ENCODE measurements at places on chromosomes 1 and 21.

- DNase-seq: no peak
These were observed 48.3 kb downstream of the C1orf198 start for GRCh38 chr1:230819976-230820375.

GRCh38 chr1:181255270-181255929, 166.9 kb downstream of the IER5 start:
- DNase-seq: peak; percentile 98

GRCh38 chr1:195188821-195189220, 1419.4 kb downstream of the KCNT2 start:
- DNase-seq: peak; percentile 44

DNA sequence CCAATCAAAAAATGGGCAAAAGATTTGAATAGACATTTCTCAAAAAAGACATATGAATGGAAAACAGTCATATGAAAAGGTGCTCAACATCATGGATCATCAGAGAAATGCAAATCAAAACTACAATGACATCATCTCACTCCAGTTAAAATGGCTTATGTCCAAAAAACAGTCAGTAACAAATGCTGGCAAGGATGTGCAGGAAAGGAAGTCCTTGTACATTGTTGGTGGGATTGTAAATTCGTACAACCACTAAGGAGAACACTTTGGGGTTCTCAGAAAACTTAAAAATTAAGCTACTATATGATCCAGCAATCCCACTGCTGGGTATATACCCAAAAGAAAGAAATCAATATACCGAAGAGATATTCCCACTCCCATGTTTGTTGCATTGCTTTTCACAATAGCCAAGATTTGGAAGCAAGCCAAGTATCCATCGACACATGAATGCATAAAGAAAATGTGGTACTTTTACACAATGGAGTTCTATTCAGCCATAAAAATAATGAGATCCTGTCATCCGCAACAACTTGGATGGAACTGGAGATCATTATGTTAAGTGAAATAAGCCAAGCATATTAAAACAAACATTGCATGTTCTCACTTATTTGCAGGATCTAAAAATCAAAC, 17.9 kb downstream of the GBP5 start:
- DNase-seq: no peak

GRCh38 chr1:58446368-58446767, 100.2 kb downstream of the OMA1 start:
- DNase-seq: no peak

DNA sequence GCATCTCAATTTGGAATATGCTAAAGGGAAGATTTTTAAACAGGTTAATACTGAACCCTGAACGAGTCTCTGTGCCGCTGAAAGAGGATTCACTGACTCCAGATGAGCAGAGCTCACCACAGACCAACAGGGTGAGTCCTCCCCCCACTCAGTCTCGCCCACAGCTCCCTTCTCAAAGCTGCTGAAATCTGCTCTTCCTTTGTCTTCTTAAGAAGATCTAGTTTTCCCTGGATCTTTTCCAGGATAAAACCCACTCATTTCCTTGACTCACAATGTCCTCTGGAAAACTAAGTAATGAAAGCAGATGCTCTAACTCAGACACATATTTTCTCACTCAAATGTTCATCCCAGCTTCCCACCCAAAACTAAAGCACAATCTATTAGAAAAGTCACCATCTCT, 447.0 kb upstream of the PKN2 start:
- DNase-seq: peak; percentile 97

- no peak for DNase-seq
These were observed 535 bp downstream of the SETD4 start for GRCh38 chr21:36059823-36060158.

DNA sequence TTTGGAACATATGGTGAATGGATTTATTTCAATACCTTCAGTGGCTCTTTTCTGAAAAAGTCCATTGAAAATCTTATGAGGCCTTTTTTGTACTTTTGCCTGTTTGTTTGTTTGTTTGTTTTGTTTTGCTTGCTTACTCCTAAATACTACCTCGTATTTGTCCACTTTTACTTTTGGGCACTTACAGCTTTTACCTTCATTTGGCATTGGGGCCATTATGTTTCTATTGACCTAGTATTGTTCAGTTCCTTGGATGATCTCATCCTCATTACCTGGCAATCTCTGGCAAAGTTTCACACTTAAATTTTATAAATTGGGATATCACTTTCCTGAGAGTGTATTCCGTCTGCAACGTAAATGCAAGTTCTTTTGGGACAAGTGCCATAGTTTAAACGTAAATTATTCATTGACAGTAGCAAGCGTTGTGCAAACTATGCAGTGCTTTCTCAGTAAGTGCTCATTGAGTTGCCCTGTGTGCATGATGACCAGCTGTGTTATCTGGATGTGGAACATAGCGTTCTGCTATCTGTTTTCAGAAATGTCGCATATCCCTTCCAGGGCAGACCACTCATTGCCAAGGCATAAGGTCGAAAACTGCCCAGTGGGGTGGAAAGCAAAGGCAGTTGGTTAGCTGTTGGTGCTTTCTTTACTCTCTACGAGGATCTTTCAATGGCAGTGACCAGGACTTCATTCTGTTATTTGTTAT, 51.1 kb downstream of the LRRC8D start:
- no peak for DNase-seq

GRCh38 chr1:146007489-146008133, 11.2 kb upstream of the TXNIP start:
- DNase-seq: no peak

DNA sequence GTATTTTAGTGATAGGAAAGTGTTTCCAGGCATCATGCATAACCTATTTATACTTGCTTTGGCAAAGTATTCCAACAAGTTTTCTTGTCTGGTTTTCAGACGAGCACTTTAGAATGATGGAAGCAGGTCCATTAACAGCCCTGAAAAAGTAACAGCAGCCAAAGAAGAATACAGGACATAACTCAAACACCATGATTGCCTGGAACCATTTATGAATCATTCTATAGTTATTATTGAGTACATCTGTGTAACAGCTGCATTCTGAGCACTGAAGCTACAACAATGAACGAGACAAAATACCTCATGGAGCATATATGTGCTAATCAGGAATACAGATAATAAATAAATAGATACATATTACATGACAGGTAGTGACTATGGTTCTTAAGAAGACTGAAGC, 12.6 kb downstream of the IL10RB start:
- DNase-seq: peak; percentile 72

DNA sequence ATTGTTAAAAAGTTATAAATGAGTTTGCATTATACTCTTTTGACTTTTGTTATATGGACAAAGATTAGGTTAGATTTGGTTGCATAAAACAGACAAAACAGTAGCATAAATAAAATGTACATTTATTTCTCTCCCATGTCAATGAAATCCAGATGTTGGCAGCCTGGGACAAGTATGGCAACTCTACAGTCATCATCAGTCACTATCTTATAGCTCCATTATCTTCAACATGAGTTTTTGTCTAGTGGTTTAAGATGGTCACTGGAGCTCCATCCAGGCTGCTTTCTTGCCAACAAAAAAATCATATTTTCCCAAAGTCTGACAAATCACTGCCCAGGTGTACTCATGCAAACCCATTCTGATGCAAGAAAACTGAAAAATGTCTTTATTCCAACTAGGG, 83.8 kb downstream of the CD58 start:
- peak; percentile 41 for DNase-seq

DNA sequence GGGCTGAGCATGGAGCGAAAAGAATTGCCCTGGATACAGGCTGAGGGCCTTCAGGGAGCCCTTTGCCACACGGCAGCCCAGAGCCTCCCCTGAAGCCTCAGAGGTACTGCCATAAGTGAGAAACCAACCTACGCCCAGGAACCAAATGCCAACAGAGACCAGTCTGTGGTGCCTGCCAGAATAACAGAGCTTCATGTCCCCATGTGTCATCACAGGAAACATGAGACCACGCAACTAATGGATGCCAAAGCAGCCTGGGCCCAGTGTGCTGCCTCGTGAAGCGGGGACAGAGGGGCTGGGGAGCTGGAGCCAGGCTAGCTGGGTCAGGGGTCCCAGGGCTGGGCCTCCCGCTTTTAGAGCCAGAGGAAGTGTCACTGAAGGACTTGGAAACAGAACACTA, 18.7 kb upstream of the STUM start:
- DNase-seq: no peak

DNA sequence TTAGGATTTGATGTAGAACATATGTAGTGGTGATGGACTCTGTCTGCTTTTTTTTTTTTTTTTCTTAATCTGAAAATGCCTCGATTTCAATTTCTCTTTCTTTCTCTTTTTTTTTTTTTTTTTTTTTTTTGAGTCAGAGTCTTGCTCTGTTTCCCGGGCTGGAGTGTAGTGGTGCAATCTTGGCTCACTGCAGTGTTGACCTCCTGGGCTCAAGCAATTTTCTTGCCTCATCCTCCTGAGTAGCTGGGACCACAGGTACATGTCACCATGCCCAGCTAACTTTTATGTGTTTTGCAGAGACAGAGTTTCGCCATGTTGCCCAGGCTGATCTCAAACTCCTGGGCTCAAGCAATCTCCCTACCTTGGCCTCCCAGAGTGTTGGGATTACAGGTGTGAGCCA, 17.4 kb downstream of the MAST2 start:
- DNase-seq: no peak

GRCh38 chr1:170075186-170075585, 691 bp upstream of the KIFAP3 start:
- no peak for DNase-seq

GRCh38 chr21:33296156-33296555, 28.6 kb upstream of the IFNAR1 start:
- no peak for DNase-seq

Data from fibroblast of skin of abdomen (primary cell).